Fibroblast of skin of scalp (primary cell): ENCODE measurements at places on chromosomes 6 and 20.

- no peak for DNase-seq
Measured at GRCh38 chr20:14717134-14717999, 380.0 kb upstream of the FLRT3 start.

DNA sequence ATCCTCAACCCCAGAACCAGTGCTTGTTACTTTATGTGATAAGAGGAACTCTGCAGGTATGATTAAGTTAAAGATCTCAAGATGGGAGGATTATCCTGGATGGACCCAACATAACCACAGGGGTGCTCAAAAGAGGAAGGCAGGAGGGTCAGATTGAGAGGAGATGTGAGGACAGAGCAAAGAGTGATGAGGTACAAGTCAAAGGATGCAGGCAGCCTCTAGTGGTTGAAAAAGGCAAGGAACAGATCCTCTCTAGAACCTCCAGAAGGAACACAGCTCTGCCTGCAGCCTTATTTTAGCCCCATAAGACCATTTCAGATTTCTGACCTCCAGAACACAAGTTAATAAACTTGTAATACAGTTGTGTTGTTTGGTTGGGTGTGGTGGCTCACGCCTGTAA lies 41.2 kb downstream of the PDSS2 start:
- DNase-seq, result no peak

GRCh38 chr20:62325172-62325905 lies 22.5 kb downstream of the ADRM1 start:
- DNase-seq, result no peak

- DNase-seq, result no peak
Measured at GRCh38 chr6:34182751-34183531, 37.1 kb upstream of the GRM4 start.

DNA sequence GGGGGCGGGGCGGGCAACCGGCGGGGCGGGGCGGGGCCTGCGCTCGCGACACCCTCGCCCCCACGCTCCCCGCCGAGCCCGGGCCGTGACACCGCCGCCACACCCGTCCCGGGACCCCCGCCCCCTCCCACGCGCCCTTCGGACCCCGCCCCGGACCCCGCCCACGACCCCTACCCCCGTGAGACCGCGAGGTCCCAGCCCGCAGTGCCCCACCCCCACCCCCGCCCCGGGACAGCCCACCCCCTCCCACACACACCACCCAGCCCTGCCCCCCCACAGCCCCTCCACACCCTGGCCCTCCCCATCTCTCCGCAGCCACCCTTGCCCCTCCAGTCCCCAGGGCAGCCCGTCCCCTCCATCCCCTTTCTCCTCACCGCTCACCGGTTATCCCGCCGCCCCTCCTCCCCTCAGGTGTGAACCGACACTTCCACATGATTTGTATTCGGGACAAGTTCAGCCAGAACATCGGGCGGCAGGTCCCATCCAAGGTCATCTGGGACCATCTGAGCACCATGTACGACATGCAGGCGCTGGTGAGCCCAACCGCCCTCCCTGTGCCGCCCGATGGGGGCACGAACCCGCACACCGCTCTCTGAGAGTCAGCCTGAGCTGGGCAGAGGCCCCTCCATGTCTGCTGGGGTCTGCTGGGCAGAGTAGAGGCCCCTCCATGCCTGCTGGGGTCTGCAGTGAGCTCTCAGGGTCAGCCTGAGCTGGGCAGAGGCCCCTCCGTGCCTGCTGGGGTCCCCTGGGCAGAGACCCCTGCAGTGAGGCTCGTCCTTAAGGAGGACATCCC lies 622 bp downstream of the MRGBP start:
- no peak for DNase-seq

DNA sequence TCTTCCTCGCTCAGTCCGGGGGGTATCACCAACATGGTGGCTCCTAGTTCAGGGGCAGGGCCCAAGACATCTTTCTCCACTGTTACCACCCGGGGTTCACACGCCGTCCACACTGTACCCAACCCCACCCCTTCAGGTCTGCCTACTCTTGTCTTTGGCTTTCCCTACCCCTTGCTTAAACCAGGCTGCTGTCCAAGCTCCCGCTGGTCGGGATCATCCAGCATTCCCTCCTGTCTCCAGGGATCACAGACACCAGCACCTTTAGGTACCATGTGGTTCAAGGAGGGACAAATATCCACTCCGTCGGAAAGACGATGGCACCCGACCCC lies 395 bp downstream of the NELFE start:
- DNase-seq, result no peak

GRCh38 chr6:14827354-14827753 lies 418.5 kb upstream of the JARID2 start:
- DNase-seq, result no peak

GRCh38 chr6:7085911-7086310 lies 21.9 kb upstream of the RREB1 start:
- peak; percentile 43 for DNase-seq

DNA sequence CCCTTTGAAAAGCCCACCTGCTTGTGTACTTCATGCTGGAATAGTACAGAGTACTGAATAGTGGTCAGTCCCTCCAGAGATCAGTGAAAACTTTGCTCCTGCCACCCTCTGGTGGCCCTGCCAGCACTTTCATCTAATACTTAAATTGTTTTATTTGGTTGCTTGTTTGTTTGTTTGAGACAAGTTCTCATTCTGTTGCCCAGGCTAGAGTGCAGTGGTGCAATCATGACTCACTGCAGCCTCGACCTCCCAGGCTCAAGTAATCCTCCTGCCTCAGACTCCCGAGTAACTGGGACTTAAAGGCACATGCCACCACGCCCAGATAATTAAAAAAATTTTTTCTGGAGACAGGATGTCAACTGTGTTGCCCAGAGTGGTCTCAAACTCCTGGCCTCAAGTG lies 9.1 kb downstream of the FAM83D start:
- DNase-seq, result peak; percentile 7

DNA sequence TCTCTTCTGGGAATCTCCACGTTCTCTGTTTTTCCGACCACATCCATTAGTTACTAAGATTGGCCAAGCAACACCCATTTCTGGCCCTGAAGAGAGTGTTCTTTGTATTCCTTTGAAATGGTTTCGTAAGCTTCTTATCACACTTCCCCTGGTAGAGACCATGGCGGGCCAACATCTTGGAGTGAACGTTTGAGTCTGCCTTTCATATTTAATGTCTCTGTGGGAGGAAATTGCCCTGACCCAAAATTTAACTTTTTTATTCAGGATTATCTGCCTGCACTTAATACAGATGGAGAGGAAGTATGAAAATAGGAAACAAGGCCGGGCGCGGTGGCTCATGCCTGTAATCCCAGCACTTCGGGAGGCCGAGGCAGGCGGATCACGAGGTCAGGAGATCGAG lies 177.0 kb upstream of the SNX9 start:
- DNase-seq, result no peak

GRCh38 chr6:169145991-169146501 lies 107.6 kb downstream of the THBS2 start:
- DNase-seq, result peak; percentile 80

- peak; percentile 99 for DNase-seq
Measured at GRCh38 chr20:51360451-51361201, 181.9 kb downstream of the NFATC2 start.

GRCh38 chr20:35387334-35387733 lies 24.4 kb downstream of the UQCC1 start:
- DNase-seq, result peak; percentile 48
